Natural killer cell treated with Interleukin-12 subunit alpha and Interleukin-12 subunit beta and Interleukin-15 and Interleukin-18, amount 100 ng/mL, for 72 hours (primary cell): ENCODE measurements at places on chromosomes 7 and 10.

- peak overlapping the region; percentile 94 for H3K27ac ChIP-seq
- no peaks in the 10 kb centered on the region for H3K27me3 ChIP-seq
These were observed 1.2 kb upstream of the DNAJC9 start for GRCh38 chr10:73248259-73248724.

- no peak overlapping the region for H3K4me3 ChIP-seq
- H3K4me1 ChIP-seq, result peaks cover 9% of the 10 kb centered on the region
These were observed 4.2 kb downstream of the CPVL start for GRCh38 chr7:29142021-29142727.

DNA sequence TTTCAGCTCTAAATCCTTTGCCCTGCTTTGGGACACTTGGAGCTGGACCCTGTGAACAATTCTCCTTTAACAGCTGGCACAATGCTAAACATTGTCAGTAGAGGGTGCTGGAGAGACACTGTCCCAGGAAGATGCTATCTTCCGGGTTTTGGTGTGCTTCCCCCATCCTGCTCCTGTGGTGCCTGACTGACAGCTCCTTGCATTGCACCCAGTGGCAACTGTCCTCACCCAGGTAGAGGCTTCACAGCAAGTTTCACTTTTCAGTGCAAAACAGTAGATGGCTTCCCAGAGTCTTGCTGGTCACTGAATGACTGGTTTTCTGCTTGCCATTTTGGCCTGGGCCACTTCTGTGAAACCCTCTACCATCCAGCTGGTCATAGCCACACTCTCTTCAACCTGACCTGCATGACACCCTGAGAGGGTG lies 77.3 kb downstream of the CDC14C start:
- no peak overlapping the region for H3K27ac ChIP-seq
- H3K27me3 ChIP-seq, result no peaks in the 10 kb centered on the region
- no peak overlapping the region for H3K4me3 ChIP-seq
- H3K36me3 ChIP-seq, result peaks cover 3% of the 10 kb centered on the region

- no peaks in the 10 kb centered on the region for H3K4me1 ChIP-seq
- H3K27ac ChIP-seq, result no peak overlapping the region
- DNase-seq, result peak; percentile 50
These were observed 645 bp upstream of the TFR2 start for GRCh38 chr7:100641860-100642533.

- H3K4me1 ChIP-seq, result no peaks in the 10 kb centered on the region
- DNase-seq, result no peak
- H3K27me3 ChIP-seq, result peaks cover 47% of the 10 kb centered on the region
- no peak overlapping the region for H3K4me3 ChIP-seq
- H3K36me3 ChIP-seq, result no peaks in the 10 kb centered on the region
- no peak overlapping the region for H3K27ac ChIP-seq
These were observed 414.8 kb upstream of the MKI67 start for GRCh38 chr10:128540781-128541761.

DNA sequence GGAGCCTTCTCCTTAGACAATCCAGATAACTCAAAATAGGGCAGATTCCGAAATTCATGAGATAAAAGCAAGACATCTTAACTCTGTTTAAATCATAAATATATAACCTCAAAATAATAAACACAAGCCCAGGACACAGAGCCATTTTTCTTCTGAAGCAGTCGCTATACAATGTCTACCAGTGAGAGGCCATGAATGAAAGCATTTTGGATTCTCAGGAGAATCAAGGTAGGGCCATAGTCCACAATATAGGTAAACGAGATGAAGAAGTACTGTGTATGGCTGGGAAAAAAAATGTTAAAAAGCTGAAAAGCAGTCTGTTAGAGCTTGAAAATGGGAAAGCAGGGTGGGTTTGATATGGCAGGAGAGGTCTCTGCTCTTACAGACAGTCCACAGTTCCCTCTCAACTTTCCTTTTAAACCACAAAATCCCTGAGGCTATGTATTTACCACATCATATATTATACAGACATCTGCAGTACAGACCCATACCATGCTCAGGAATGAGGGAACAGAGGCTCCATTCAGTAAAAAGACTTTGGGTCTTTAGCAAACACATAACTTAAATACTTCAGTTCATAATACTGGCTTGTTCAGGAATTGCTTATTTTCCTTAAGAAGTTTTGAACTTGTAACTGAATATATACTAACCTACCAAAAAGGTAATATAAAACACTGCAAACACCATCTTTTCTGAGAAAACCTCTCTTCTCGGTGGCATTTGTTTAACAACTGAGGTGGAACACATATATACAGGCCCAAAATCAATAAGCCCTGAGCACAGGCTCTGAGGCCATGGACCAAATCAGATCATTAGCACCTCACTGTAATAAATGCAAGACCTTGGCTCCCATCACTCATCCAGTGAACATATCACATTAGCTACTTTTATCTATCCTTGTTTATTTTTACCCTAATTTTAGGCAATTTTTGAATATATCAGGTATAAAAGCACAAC lies 109.3 kb downstream of the SORBS1 start:
- no peak overlapping the region for H3K27ac ChIP-seq
- H3K27me3 ChIP-seq, result peaks cover 3% of the 10 kb centered on the region
- H3K4me1 ChIP-seq, result no peaks in the 10 kb centered on the region
- no peaks in the 10 kb centered on the region for H3K36me3 ChIP-seq
- H3K4me3 ChIP-seq, result no peak overlapping the region
- DNase-seq, result no peak

DNA sequence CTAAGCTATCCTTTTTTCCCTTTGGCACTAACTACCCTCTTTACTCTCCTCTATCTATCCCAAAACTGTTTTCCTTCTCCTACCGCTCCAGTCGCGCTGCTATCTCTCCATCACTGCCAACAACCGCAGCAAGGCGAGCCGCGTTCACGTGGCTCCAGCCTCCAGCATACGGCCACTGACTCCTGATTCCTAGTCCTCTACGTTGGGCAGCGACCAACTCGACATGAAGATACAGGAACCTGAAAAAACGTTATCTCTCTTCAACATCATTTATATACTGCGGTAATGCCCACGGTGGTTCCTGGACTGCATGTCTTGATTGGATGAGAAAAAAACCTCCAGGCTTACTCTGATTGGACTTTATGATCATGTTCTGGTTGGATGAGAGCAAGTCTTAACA lies 129.5 kb downstream of the ZNF716 start:
- no peak for DNase-seq
- H3K4me3 ChIP-seq, result no peak overlapping the region
- no peak overlapping the region for H3K27ac ChIP-seq
- peaks cover 19% of the 10 kb centered on the region for H3K36me3 ChIP-seq
- H3K27me3 ChIP-seq, result no peaks in the 10 kb centered on the region
- H3K4me1 ChIP-seq, result no peaks in the 10 kb centered on the region

GRCh38 chr10:100747456-100748230 lies 2.3 kb downstream of the PAX2 start:
- H3K36me3 ChIP-seq, result peaks cover 5% of the 10 kb centered on the region
- H3K27me3 ChIP-seq, result peaks cover 49% of the 10 kb centered on the region
- no peak overlapping the region for H3K4me3 ChIP-seq

DNA sequence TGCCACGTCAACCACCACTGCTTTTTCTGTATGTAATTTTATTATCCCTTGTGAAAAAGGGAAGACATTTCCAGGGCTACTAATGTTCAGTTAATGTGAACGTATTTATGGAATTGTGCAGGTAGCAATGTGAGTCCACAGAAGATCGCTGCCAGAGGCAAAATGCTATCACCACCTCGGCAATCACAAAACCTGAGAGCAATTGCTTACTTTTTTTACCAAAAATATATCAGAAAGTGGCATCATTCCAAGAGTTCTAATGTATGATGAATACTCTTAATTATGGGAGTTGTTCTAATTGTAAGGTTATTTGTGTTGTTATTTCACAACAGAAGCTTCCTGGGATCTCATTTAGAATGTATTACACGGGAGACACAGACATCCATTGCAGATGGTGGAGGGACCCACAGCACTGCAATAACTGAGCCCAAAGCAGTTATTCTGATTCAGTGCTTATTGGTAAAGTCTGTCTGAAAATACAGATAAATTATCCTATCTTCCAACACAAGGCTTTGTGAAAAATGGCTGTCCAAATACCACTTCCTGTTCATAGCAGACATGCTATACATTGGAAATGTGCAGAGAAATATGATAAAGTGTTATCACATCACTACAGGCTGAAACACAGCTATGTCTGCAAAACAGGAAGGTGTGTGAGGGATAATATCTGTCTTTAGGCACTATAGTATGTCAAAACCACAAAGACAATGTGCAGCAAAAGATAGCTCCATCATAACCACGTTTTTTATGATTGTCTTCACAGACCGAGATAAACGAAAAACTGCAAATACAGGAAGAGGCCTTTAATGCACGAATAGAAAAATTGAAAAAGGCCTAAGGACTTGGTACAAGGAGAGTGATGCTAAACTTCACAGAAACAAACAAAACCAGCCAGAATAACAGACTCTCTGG lies 102.7 kb downstream of the CABCOCO1 start:
- DNase-seq, result no peak
- peak overlapping the region; percentile 1 for H3K27ac ChIP-seq

DNA sequence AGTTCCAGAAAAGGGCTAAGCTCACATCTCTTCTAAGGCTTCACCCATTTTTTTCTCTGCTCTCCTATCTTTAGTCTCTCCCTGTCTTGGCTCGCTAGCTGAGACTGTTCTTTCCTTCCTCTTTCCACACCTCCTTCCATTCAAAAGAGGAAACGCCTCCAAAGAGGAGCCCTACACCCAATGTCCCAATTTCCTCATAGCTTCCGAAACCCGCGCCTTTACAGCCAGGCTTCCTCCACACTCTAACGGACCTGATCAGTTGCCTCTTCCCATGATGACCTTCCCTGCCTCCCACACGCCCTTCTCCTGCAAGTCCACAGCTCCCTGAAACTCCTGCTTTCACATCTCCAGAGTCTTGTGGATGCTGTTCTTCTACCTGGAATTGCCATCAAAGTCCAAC lies 71.7 kb downstream of the COBL start:
- no peak for DNase-seq
- H3K4me3 ChIP-seq, result no peak overlapping the region
- H3K27ac ChIP-seq, result no peak overlapping the region
- no peaks in the 10 kb centered on the region for H3K36me3 ChIP-seq
- H3K27me3 ChIP-seq, result peaks cover 8% of the 10 kb centered on the region

GRCh38 chr7:135584362-135585353 lies 26.9 kb downstream of the NUP205 start:
- no peaks in the 10 kb centered on the region for H3K4me1 ChIP-seq
- H3K4me3 ChIP-seq, result no peak overlapping the region
- no peaks in the 10 kb centered on the region for H3K27me3 ChIP-seq
- no peak for DNase-seq

DNA sequence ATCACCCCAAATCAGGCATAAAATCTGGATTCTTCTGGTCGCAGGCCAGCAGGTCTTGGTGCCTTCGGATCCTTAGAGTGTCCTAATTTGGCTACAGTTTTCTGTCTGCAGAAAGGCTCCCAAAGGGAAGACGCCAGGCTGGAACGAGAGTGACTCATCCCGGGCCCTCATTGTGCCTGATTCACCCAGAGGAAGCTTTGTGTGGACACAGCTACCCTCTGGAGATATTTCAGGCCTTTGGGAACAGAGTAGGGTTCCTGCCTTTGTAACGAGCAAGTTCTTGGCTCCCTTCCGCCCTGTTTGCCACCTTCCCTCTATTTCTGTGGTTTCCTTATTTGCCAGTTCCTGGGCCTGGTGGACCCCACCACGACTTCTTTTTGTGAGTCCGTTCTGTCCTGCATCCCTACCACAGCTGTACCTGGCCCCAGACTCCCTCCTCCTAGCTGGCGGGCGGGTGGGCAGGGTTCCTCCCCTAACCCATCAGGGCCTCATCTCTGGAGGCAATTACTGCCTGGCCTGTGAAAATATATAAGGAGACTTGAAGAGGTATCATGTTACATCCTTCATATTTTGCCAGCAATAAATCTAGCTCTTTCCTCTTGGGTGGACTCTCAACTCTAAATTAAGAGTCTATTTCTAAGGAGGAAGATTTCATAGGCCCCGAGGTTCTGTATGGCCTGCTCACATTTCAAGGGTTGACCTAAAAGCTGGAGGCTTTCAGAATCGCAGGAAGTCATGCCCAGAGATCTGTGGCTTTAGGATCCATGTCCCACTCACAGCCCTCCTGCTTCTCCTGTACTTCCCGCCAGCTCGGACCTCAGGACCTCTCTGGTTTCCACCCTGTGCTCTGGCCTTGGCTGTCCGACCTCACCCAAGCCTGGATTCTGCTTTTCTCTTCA lies 219.2 kb upstream of the ZNF32 start:
- H3K4me3 ChIP-seq, result no peak overlapping the region
- no peak for DNase-seq
- H3K27me3 ChIP-seq, result peaks cover 21% of the 10 kb centered on the region
- H3K27ac ChIP-seq, result no peak overlapping the region
- H3K4me1 ChIP-seq, result peaks cover 2% of the 10 kb centered on the region

GRCh38 chr10:4533621-4534020 lies 292.4 kb upstream of the AKR1E2 start:
- H3K36me3 ChIP-seq, result no peaks in the 10 kb centered on the region
- no peak for DNase-seq
- H3K4me3 ChIP-seq, result no peak overlapping the region
- peaks cover 22% of the 10 kb centered on the region for H3K27me3 ChIP-seq
- no peaks in the 10 kb centered on the region for H3K4me1 ChIP-seq
- H3K27ac ChIP-seq, result no peak overlapping the region

DNA sequence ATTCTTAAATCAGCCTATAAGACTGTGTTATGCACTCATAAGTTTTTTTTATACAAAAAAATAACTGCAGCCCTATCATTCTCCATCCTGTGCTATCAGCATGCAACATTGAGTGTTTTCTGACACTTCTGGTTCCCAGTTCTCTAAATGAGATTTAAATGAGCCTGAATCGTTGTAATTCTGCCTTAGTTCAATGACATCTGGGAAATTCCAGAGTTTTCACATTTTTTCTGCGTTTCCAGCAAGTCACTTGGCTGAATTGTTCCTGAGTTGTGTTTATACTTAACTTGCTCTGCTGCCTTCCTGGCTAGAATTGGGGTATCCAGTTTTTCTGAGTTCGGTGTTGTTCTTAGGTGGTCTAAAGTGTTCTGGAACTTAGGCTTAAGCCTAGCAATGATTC lies 636.1 kb upstream of the FZD8 start:
- no peaks in the 10 kb centered on the region for H3K27me3 ChIP-seq
- no peak overlapping the region for H3K4me3 ChIP-seq
- H3K36me3 ChIP-seq, result peaks cover 15% of the 10 kb centered on the region
- no peak for DNase-seq
- H3K27ac ChIP-seq, result no peak overlapping the region

GRCh38 chr10:34494012-34494411 lies 321.1 kb downstream of the PARD3 start:
- no peak for DNase-seq
- H3K27me3 ChIP-seq, result peaks cover 12% of the 10 kb centered on the region
- H3K27ac ChIP-seq, result no peak overlapping the region
- H3K36me3 ChIP-seq, result no peaks in the 10 kb centered on the region

DNA sequence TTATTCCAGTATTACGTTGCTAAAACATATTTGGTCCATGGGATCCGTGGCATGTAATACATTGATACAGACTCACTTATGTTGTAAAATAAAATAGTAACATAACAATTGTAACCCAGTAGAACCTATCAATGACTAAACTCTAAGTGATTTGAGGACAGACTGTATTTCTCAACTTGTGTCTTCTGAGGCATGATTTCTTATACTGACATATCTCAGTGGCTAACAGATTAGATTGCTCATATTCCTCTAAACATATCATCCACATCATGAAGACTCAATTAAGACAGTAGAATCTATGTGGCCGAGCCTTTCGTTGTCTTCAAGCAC lies 72.3 kb downstream of the CREB5 start:
- peaks cover 3% of the 10 kb centered on the region for H3K4me1 ChIP-seq
- peaks cover 18% of the 10 kb centered on the region for H3K27me3 ChIP-seq
- H3K27ac ChIP-seq, result no peak overlapping the region
- no peaks in the 10 kb centered on the region for H3K36me3 ChIP-seq
- DNase-seq, result no peak

- H3K27me3 ChIP-seq, result peaks cover 11% of the 10 kb centered on the region
- H3K4me1 ChIP-seq, result no peaks in the 10 kb centered on the region
- H3K4me3 ChIP-seq, result no peak overlapping the region
- no peak overlapping the region for H3K27ac ChIP-seq
- DNase-seq, result no peak
- H3K36me3 ChIP-seq, result no peaks in the 10 kb centered on the region
These were observed 48.4 kb downstream of the TMEM26 start for GRCh38 chr10:61404751-61405150.
